ENCODE measurements at places on chromosomes 3 and 15.

DNA sequence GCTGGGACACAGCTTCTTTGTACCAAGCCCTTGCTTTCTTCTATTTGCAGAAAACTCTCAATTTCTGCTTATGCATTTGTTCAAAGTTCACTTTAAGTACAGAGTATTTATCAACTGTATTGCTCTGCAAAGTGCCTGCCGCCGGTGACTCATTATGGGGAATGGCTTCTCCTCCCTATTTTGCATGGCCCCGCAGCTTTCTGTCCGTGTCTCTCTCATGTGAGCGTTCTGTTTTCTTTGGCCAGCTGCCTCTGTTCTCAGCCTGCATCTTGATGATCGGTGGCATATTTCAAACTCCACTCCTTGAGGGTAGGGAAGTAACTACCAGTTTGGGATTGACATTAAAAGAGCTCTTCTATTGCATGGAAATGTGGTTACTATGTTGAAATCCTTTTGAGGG is 28.6 kb upstream of the ST8SIA2 start:
- DNase-seq: no peak

DNA sequence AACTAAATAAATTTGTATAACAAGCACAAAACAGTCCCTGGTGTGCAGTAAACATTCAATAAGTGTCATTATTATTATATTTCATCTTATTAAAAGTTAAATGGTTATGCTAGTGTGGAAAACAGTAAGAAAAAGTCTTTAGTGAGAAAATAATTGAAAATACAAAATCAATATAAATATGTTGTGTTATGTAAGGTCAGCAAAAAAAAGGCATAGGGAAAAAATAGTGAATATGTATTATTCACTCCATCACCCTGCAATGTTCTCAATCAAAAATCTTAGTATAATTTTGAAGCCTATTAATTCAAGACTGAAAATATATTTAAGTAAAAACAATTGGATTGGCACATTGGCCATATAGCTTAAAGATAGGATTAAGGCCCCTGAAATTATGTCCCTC is 63.3 kb upstream of the KCNMB2 start:
- no peak for DNase-seq

GRCh38 chr3:44628716-44629115 is 3.9 kb downstream of the ZNF197 start:
- no peak for DNase-seq

DNA sequence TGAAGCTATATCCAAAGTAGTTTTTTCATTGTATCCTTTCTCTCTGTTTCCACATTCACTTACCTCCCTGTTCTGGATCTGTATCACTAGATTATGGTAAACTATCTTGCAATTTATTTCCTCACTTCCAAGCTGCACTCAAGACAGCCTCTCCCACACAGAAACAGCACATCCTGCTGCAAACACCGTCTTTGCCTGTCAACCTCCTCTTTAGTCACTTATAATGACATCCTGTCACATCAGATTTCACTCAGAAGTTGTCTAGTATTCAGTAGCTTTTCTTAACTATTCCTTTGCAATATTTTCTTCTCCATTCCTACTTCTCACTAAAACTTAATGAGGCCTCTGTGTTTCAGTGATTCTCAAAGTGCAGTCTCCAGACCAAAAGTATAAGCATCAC is 490.8 kb downstream of the IGSF11 start:
- no peak for DNase-seq

- DNase-seq: no peak
These were observed 131.6 kb downstream of the C3orf70 start for GRCh38 chr3:185021256-185021655.

- no peak for DNase-seq
These were observed 303.0 kb upstream of the TPM1 start for GRCh38 chr15:62739507-62739906.
